ENCODE measurements at places on chromosomes 6 and 20.

GRCh38 chr6:48087448-48087847 lies 23.5 kb downstream of the PTCHD4 start:
- DNase-seq: no peak

GRCh38 chr6:170176136-170176897 lies 114.6 kb downstream of the DLL1 start:
- no peak for DNase-seq

DNA sequence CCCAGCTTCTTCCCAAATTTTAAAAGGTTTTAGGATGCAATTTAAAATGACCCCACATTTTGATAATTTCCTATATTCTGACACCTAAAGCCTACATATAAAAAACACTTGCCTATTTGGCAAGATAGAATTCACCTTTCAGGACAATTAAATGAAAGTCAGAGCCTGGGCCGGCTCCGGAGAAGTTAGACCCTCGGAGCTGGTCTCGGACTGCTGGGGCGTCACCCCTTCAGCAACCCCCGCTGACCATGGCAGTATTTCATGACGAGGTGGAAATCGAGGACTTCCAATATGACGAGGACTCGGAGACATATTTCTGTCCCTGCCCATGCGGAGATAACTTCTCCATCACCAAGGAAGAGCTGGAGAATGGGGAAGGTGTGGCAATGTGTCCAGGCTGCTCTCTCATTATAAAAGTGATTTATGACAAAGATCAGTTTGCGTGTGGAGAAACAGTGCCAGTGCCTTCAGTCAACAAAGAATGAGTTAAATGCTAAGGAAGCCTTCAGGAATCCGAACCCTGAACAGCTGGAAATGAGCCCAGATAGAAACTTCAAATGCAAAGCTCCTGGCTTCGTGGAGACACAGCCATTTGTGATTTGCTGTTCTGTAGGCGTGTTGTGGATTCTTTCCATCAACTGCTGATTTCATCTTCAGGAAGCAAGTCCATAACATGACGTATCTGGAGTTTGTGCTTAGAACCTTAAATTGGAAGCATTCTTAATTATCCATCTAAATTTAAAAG lies 16.0 kb downstream of the TCFL5 start:
- no peak for DNase-seq

DNA sequence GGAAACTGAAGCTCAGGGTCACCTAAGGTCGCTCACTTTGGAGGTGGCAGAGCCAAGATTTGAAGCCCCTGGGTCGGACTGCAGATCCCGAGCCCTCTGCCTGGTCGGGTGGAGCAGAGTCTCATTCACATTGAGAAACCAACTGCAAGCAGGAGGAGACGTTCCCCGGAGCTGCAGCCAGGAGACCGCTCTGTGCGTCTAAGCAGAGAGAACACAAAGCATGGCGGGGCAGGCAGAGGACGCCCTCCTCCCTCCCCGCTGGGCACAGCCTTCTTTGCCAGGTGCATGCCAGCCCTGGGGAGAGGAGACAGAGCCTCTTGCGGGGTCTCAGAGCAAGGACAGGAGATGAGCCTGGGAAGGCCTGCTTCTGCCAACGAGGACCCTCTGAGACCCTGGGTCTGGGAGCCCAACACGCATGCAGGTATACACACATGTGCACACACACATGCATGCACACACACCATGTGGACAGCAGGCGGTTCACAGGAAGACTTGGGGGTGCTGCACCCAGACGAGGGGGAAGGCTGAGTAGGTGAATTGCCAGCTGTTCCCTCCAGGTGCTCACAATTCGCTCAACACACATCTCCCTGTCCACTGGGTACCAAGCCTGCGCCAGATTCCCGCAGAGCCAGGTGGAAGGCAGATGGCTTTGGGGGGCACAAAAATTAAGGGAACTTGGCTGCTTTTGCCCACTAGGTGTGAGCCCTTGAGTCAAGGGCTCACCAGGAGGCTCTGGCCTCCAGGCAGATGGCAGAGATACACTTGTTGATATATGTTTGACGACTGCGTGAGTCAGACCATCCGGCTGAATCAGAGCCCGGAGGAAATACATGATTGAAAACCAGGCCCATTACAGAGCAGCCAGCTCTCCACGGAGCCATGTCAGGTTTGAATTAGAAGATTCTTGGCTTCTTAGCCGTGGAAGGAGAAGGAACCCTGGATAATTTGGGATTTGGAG lies 5.5 kb upstream of the NTSR1 start:
- no peak for DNase-seq

DNA sequence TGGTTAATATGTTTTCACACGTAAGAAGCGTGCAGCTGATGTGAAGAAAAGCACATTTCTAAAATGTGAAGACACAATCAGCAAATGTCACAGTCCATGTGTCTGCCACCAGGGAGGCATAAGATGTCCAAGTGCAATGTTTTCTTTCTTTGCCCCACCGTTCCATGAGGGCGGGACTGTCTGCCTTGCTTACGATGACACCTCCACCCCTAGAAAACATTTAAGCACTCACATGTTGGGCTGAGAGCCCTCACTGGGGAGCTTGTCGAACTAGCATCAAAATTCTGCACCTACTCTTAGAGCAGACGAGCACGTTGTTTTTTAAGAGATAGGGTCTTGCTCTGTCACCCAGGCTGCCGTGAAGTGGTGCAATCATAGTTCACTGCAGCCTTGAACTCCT lies 57.6 kb downstream of the PSMG4 start:
- no peak for DNase-seq

All from neural crest cell (in vitro differentiated cells).